ENCODE measurements at places on chromosomes 16 and 17.

GRCh38 chr16:450785-451512 lies 25.5 kb downstream of the RAB11FIP3 start:
- DNase-seq: no peak

DNA sequence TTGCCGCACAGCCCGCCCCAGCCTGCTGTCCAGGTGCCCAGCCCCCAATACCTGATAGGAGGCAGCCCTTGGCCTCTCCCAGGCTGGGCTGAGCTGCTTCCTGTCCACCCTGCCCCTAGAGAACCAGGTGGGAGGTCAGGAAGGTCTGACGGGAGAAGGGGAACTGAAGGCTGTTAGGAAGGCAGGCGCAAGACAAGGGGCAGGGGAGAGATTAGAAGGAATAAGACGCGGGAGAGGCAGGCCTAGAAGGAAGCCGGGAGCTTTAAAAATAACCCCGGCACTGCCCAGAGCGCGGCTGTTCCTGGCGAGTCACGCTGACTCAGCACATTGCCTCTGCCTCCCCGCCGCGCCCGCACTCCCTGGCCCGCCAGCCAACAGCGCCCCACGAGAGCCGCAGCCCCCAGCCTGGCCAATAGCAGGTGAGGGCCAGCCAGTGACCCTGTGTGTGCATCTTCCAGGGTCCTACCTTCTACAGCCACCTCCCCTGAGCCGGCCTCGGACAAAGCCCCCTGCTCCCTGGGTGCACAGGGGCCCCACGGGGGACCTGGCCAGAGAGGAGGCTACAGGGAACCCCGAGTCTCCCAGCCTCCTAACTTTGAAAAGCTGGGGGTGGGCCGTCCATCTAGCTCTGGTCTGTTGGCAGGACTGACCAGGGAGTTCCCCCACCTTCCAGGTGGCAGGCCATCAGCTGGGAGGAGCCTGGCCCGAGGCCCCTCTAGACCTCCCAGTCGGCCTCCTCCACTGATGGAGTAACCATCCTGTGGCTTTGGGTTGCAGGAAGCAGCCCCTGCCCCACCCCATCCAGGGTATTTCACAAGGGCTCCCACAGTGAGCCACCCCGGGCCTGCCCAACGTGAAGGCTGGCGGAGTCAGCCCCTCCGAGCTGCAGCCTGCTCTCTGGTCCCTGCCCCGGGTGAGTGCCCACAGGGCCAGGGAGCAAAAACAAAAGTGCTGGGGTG lies 4.0 kb downstream of the MAFG start:
- DNase-seq: no peak

DNA sequence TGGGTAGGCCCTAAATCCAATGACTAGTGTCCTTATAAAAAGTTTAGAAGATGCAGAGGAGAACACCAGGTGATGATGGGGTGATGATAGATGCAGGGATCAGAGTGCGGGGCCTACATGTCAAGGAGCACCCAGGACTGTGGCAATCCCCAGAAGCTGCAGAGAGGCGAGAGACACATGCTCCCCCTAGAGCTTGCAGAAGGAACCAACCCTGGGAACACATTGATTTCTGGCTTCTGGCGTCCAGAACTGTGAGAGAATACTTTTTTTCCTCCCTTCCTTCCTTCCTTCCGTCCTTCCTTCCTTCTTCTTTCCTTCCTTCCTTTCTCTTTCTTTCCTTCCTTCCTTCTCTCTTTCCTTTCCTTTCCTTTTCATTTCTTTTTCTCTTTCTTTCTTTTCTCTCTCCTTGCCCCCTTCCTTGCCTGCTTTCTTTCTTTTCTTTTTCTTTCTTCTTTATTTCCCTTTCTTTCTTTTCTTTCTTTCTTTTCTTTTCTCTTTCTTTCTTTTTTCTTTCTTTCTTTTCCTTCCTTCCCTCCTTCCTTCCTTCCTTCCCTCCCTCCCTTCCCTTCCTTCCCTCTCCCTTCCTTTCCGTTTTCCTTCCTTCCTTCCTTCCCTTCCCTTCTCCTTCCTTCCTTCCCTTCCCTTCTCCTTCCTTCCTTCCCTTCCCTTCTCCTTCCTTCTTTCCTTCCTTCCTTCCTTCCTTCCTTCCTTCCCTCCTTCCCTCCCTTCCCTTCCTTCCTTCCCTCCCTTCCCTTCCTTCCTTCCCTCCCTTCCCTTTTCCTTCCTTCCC lies 134.3 kb downstream of the HAPSTR1 start:
- no peak for DNase-seq

GRCh38 chr17:56913353-56913866 lies 439 bp downstream of the TRIM25 start:
- DNase-seq: no peak

DNA sequence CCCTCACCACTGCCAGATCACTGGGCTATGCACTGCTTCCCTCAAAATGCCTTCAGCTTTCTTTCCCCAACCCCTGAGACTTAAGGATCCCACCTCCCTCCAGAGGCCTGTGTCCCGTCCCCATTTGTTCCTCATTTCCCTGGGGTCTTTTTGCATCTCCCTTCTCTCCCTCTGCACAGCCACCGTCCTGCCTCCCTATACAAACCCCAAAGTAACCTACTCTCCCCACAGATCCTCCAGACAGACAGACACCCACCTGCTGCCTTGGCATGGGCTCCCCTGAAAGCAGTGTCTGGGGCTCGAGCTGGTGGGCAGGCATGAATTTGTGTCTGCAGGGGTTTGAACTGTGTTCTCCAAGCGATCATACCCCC lies 69.4 kb upstream of the TNRC6C start:
- DNase-seq: no peak

DNA sequence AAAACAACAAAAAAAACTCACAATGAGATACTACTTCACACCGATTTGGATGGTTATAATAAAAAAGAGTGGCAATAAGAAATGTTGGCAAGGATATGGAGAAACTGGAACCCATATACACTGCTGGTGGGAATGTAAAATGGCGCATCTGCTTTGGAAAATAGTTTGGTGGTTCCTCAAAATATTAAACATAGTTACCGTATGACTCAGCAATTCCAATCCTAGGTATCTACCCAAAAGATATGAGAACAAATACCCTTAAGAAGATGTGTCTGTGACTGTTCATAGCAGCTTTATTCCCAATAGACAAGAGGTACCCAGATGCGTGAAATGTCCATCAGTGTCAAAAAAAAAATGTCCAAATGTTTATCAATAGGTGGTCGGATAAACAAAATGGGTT lies 7.2 kb downstream of the CPPED1 start:
- no peak for DNase-seq

DNA sequence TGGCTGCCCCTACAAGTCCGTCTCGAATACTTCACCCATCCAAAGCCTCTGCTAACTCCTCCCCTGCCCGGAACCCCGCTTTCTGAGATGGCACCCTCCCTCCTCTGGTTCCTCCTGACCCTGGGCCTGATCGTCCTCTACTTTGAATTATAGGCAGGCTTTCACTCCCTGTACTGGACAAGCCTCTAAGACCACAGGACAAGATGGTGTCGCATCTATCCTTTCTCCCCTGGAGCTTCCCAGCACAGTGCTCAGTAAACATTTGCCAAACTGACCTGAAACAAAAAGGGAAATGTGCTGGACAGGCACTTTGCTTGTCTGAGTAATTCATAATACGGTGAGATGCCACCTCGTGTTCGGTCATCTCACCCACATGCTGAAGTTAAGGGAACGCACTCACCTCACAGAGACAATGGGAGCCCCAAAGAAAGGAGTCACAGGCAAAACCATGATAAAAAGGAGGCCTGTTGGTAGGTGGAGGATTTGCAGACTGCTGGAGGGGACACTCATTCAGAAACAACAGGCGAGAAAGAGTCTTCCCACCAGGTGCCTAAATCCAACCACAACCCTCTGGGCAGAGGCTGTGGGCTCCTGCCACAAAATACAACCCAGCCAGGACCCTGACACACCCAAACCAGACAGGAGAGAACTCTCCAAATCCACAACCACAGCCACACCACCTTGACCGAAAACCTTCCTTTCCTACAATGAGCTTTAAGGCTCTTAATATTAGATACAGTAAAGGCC lies 28.2 kb downstream of the SNN start:
- no peak for DNase-seq
